Hematopoietic multipotent progenitor cell treated with erythropoietin and hydrocortisone succinate and interleukin-3 and kit ligand, for 17 days (in vitro differentiated cells): ENCODE measurements at places on chromosomes 5 and 9.

DNA sequence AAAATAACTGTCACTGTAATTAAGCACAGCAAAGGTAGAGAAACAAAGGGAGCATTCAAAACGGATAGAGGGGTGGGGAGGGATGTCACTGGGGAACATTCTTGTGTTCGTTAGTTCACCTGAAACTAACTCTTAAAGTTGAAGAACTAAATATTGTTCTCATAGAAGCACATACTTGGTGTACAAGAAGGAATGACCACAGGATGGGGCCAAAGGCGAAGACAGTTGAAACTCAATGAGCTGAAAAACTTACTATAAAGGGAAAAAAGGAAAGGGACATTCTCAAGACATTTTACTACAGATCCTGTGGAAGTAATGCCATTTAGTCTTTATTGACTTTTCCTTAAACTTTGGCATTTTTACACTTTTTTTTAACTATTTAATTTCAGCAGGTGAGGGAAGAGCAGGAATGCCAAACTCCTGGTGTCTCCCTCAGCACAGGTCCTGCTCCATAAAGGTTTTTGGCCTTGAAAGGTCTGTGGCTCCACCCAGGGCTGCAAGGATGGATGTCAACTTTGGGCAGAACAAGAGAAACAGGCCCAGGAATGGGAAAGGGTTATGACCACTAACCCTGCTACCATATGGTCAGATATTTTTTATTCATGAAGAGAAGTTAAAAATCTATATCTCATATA lies 197.6 kb upstream of the RASA1 start:
- peak; percentile 12 for DNase-seq

DNA sequence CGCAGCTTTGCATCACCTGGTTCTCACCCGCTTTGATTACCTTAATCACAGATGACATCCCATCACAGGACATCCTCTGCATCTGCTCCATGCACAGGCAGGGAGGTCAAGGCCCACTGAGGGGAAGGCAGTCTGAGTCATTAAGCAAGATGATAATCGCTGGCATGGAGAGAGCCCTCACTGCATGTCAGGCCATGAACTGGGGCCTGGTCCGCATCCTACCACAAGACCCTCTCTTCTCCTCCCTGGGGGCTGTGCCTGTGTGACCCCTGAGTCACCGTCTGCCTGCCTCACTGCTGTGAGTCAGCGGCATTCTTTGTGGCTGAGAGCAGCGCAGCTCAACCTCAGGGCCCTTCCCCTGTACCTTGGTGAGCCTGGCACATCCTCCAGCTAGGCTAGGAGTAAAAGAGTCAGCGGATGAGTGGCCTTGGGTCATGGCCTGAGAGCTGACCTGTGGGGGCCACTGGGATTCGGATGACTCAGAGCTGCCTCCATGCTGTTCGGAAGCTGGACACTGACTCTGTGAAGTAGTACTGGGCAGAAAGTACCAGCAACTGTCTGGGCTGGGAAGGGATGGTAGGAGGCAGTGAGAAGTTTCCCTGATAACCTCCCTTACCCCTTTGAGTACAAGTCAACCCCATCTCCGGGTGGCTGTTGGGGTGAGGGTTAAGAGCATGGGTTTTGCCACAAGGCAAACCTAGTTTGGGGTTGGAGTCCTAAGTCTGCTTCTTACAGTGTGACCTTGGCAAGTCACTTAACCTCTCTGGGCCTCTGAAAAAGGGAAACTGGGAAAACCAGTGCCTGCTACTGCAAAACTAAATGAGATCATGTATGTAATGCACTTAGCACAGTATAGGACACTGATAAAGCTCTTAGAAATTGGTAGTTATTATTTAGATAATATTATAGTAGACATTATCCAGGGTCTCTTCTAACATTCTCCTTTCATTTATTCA lies 14.6 kb upstream of the ARSI start:
- no peak for DNase-seq

- no peak for DNase-seq
Measured at GRCh38 chr5:111931655-111932054, 174.7 kb upstream of the NREP start.

GRCh38 chr5:123028222-123028621 lies 8.3 kb downstream of the PPIC start:
- DNase-seq, result no peak

DNA sequence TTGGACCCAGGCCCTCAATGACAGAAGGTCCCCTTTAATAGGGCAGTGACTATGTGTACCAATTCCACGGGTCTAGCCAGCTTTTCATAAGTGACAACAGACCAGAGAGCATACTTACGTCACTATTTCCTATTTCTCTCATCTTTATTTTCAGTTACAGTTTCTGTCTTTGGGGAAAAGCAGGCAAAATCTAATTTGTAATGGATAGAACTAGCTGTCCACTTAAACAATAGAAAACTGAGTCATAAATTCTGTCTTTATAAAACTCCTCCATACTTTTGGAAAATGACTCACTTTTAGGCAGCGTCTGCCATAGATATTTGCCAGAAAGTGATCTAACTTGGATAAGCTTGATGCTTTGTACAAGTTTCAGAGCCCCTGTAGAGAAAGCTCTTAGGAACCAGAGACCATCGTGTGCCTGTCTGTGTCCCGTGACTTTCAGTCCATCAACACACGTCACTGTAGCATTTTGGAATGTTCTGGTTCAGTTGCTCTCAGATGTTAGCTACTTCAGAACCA lies 101.9 kb downstream of the F2RL2 start:
- no peak for DNase-seq
